ENCODE measurements at places on chromosomes 11 and 22.
A peak's percentile ranks its signal among the peaks of the same experiment; 100 is the strongest.

DNA sequence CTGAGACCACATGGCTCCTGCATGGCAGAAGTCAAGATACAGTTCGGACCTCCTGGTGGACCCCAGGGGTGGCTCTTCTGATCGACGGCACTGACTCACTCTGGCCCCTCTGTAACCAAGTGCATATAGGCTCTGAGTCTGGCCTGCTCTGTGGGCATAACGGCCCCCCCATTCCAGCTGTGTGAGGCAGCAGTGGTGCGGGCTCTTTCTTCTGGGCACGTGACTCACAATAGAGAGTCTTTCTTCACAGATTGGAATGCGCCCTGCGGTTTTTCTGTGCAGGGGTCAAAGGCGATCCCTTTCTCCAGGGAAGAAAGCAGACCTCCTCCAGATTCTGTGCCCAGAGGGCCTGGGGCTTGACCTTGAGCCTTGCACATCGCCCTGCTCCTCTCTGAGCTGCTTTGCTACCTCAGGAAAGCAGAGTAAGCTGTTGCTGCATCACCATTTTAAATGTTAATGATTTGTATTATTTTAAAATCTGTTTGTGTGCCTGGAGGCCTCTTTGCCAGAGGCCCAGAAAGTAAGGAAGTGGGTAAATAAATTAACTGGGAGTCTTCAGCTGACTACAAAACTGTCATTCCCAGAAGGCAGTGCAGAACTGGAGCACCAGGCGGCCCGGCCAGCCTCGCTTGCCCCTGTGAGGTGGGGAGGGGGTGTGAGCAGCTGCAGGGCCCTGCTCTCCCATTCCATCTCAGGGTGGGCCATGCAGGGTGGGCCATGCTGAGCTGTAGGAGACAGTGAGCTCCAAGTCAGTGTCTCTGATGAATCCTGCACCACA, 199.0 kb downstream of the GRIK4 start:
- DNase-seq = peak; percentile 66

GRCh38 chr22:39178206-39179111, 26.0 kb upstream of the CBX7 start:
- DNase-seq = no peak

DNA sequence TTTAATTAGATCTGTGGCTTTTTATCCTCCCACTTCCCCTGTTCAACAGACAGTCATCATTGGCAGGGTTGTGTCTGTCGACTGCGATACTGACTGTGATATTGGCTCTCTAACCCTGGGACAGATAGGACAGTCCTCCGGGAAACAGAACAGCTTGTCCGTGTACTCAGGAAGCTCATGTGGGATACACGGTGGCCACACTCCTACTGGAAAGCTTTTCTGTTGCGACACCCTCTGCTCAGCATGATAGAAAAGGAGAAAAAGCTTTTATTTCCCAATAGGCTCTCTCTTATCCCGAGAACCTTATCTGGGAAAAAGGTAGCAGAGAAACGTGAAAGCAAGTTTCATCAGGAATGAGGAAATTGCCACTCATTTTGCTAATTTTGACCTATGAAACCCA, 60.4 kb upstream of the HSPA8 start:
- peak; percentile 51 for DNase-seq

GRCh38 chr22:47019012-47019790, 256.8 kb downstream of the TBC1D22A start:
- DNase-seq = no peak

DNA sequence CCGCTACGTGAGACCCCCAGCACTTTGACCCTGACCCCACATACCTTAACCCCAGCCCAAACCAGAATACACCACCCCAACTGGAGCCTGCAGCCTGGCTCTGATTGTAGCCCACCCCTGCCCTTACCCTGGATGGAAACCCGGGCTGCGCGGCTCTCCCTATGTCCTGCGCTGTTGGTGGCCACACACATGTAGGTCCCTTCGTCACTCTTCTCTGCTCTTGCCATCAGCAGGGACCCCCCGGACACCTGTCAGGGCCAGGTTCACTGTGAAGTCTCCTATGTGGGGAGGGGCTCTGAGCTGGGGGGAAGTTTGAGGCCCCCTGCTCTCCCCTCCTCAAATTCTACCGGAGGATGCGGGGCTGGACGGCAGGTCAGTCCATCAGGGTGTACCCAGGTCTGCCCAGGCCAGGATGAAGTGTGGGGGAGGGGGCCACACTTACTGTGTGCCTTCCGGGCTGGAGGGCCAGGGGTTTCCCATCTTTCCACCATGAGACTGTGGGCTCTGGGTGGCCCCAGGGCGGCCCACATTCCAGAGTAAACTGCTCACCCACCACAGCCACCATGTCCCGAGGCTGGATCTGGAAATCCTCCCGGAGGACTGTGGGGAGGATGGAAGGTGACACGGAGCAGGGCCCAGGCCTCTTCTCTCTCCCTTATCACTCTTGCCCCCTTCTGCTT, 1.5 kb downstream of the ROBO4 start:
- DNase-seq = no peak

DNA sequence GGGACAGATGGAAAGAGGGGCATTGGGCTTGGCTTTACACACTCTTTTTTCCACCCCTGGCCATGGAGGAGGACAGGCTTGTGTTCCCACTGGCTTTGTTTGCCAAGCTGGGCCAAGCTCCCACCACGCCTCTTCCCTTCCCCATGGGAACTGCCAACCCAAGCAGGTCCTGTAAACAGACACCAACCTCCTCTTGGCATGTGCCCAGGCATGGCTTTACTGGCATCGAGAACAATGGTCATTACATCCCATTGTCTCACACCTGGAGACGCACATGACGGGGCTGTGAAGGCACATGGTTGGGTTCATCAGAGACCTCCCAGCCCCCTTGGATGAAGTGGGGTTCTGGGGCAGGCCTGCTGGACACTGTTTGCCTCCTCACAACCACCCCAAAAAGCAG, 11.7 kb downstream of the SEC14L3 start:
- no peak for DNase-seq

GRCh38 chr11:47127213-47127612, 49.5 kb downstream of the ARFGAP2 start:
- DNase-seq = no peak

- no peak for DNase-seq
Observed at GRCh38 chr11:122998727-122999366, 17.2 kb upstream of the BSX start.

DNA sequence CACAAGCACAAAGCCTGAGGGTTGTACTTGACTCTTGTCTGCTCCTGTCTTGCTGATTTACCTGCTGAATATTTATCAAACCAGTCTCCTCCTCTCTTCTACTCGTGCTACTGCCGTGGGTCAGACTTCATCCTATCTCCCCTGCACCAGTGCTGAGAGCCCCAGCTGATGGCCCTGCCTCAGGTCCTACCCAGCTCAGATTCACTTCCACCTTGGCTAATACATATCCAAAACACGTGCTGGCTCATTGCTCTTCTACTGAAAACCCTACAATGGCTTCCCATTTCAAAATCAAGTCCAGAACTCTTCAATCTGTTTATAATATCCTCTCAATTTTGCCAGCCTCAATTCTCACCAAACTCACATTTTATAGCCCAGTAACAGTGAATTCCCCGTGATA, 48.3 kb downstream of the RAB30 start:
- no peak for DNase-seq

DNA sequence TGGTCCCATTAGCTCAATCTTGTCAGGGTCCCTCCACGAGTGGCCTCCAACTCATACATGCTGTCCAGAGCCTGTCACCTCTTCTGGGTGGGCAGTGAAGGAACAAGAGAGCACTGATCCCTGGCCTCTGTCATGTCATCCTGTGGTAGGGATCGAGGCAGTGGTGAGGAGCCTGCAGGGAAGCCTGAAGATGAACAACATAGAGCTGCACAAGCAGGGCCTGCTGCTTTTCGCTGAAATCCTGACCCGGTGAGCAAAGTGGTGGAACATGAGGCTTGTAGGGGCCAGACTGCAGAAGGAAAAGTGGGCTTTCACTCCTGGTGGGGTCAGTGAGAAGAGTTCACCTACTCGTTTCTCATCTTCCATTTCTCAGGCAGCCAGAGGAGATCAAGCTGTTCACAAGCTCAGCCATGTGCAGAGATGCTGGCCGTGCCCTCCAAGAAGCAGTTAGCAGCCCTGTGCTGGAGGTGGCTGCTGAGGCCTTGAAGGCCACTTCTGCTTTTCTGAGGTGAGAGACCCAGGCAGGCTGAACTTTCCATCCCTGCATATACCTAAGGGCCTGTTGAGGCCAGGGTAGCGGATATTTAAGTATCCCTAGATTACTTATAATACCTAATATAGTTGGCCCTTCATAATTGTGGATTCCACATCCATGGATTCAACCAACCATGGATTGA, 32.9 kb downstream of the MEI1 start:
- DNase-seq = no peak

GRCh38 chr11:44416776-44417175, 106.8 kb upstream of the ALX4 start:
- DNase-seq = no peak

- no peak for DNase-seq
Observed at GRCh38 chr11:132638423-132638822, 893.9 kb downstream of the OPCML start.

GRCh38 chr11:20596205-20597153, 2.9 kb upstream of the SLC6A5 start:
- DNase-seq = no peak

DNA sequence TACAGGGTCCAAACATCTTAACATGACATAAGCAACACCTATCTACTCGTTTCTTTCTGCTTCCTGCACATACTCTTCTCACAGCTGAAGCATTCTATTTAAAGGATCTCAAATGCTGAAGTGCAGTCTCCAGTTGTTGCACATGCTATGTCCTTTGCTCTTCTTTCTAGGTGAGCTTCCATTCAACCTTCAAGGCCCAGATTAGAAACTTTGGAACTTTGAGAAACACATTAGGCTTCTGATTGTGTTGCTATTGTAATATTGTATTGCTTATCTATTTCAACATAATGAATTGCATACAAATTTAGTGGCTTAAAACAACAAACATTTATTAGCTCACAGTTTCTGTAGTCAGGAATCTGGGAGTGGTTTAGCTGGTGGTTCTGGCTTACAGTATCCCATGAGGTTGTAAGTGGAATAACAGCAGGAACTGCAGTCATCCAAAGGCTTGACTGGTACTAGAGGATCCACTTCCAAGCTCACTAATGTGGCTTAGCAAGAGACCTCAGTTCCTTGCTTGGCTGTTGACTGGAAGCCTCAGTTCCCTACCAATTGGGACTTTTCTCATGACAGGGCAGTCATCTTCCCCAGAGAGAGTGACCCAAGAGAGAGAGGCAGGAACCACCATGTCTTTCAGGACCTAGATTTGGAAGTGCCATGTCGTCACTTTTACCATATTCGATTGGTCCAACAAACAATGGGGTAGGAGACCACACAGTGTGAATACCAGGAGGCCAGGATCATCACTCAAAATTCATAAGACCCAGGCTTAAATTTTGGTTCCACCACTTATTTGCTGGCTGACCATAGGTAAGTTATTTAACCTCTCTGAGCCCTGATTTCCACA, 27.2 kb upstream of the RASSF10 start:
- no peak for DNase-seq

DNA sequence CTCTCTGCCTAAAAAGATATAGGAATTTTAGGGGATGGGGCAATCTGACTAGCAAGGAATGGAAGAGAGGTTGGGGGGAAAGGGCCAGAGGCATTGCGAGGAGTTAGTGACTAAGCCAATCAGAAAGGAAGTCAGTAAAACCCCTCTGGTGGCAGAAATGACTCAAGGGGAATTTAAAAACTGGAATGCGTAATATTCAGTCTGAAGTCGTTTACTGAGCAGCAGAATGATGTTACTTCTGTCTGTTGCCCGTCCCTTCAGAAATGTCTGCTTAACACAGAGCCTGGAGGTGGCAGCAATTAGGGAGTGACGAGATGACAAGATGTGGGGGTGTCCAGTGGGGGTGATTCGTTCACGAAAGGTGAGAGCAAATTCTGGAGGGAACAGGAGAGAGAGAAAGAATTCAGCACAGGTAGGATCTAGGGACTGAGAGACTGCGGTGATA, 107.7 kb upstream of the CLMP start:
- DNase-seq = no peak

- DNase-seq = no peak
Observed at GRCh38 chr22:48929276-48929790, 898.3 kb downstream of the BRD1 start.

DNA sequence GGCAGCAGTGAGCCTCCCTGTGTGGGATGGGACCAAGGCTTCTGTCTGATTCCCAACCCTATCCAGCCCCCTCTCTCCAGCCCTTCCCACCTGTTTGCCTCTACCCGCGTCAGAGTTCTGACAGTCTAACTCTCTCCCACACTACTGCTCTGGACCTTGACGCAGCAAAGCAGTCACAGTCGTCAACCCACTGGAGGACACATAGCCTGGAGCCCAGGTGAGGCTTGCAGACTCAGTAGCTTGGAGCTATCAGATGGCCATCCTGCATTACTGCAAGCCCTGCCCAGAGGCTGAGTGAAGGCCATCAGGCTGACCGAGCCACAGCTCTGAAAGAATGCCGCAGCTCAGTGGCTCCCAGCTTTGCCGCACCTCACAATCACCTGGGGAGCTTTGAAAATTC, 3.7 kb downstream of the OAF start:
- DNase-seq = no peak

GRCh38 chr11:100923555-100923954, 206.1 kb downstream of the PGR start:
- no peak for DNase-seq

- no peak for DNase-seq
Observed at GRCh38 chr11:41134971-41135370, 324.5 kb downstream of the LRRC4C start.

DNA sequence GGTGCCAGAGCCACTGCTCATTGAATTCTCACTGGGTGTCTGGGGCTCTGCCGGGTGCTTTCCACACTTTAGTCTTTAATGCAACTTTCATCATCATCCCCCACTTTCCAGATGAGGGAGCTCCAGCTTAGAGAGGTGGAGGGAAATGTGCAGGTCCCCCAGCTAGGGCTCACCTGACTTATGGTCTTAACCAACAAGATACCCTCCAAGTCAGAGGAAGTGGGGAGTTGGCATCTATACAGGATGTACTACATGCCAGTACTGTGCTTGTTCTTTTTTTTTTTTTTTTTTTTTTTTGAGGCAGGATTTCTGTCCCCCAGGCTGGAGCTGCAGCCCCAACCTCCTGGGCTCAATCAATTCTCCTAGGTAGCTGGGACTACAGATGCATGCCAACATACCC, 26.3 kb downstream of the C22orf42 start:
- no peak for DNase-seq

GRCh38 chr11:128298271-128298670, 289.1 kb downstream of the ETS1 start:
- no peak for DNase-seq

GRCh38 chr22:49727191-49727880, 100.3 kb downstream of the BRD1 start:
- DNase-seq = no peak

DNA sequence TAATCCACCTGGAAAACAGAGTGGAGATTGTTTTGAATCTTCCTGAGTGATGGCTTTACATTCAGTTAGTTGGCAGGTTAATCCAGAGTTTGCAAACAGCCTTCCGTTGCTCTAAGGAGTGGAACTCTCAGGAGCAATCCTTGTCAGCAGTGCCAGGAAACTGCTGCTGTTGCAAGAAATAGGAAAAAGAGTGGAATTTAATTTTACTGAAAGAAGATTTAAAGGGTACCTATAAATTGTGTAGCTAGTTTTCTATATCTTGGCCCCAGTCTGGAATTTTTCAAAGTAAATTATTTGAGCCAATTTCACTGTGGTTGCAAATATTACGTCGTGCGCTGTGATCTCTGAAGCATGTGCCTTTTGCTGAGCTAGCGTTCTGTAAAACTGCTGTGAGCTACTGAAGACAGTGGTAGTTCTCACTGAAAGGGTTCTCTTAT, 55.5 kb upstream of the SLC5A12 start:
- peak; percentile 9 for DNase-seq
